ENCODE measurements at places on chromosomes 6 and 20. TPM values are rescaled to one million over a fixed set of nuclear protein-coding genes. Genes with fewer than 3 reads are reported as not detected.

The SLC22A16 gene
- not detected for total RNA-seq

DNA sequence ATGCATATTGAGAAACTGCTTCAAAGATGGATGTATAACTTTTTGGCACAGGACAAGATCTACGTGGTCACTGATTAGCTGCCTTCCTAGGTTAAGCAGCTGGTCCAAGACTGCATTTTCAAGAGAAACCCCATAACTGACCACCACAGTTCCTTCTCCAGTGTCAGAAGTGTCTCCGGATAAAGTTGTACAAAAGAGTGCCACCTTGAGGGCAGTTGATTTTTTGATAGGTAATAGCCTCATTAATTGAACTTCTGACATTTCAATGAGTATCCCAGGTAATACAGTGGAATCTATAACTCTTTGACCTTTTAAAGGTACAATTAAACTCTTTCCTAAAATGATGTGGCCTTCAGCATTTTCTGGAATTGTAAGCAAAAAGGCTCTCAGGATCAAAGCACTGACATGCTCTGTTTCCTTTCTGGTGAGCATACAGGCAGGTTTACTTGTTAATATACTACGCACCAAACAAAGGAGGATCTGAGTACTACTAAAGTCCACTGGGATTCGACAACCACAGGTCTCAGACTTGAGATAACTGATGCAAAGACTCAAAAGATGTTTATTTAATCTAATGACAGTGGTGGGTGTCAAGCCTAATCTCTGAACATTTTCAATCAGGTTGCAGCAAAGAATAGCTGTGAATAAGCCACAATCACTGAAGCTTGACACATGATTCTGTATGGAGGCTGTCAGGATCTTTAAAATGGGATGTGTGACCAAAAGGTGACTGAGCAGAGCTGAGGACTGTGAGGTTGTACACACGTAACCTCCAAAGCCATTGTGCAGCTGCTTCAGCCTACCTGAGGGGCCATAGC is 21.2 kb downstream of the MKKS start:
- H3K36me3 ChIP-seq = no peaks in the 10 kb centered on the region
- H3K4me1 ChIP-seq = no peaks in the 10 kb centered on the region
- no peak overlapping the region for H3K27ac ChIP-seq
- H3K27me3 ChIP-seq = no peaks in the 10 kb centered on the region
- DNase-seq = no peak

The TP53TG5 gene
- not detected for total RNA-seq

The PRR18 gene
- not detected for total RNA-seq

The CRYBG1 gene
- total RNA-seq = 59.4 TPM

The MYLK4 gene
- 0.83 TPM for total RNA-seq

GRCh38 chr20:1894951-1895673 is at the start of gene SIRPA:
TSS of gene SIRPA (plus strand) at chr20:1895407. CDS start at chr20:1895448, 41 bp downstream.
- H3K4me3 ChIP-seq = peak within 1 kb of the TSS; percentile 90
- DNase-seq = peak; percentile 69
- peaks cover 19% of the 10 kb centered on the region for H3K4me1 ChIP-seq
- no peaks in the 10 kb centered on the region for H3K36me3 ChIP-seq
- H3K27ac ChIP-seq = peak within 1 kb of the TSS; percentile 88

DNA sequence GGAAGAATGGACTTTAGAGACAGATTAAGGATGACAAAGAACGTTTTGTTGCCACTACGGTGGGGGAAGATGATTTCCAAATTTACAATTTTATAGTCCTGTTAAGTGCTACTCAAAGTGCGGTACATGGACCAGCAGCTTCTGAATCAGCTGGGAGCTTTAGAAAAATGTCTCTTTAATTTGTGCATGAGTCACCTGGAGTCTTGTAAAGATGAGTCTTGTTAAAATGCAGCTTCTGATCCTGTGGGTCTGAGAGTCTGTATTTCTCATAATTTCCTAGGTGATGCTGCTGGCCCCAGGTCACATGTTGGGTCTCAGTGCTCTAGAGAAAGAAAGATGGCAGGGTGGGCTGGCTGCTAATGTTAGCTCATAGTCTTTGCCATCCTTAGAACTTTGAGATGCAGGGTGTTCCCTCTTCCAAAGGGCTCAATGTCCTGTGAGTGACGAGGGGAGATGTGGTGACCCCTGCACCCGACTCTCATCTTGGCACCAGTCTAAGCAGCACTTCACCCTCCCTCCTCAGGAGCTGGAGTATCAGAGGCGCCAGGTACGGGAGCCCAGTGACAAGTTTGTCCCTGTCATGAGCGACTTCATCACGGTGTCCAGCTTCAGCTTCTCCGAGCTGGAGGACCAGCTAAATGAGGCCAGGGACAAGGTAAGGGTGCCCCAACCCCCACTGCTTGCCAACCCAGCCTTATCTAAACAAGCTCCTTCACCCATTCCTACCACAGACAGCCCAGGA is 34.5 kb downstream of the MOCS1 start:
- H3K4me1 ChIP-seq = no peaks in the 10 kb centered on the region
- no peak for DNase-seq
- H3K27ac ChIP-seq = no peak overlapping the region
- no peaks in the 10 kb centered on the region for H3K27me3 ChIP-seq

GRCh38 chr6:30819297-30819917 is 64.9 kb upstream of the DDR1 start:
- H3K27ac ChIP-seq = no peak overlapping the region
- no peaks in the 10 kb centered on the region for H3K27me3 ChIP-seq
- H3K4me3 ChIP-seq = no peak overlapping the region
- no peak for DNase-seq
- H3K4me1 ChIP-seq = no peaks in the 10 kb centered on the region

The THBD gene
- total RNA-seq = 31.4 TPM

The SYNCRIP gene
- total RNA-seq = 32.4 TPM

The EBF4 gene
- 6.5 TPM for total RNA-seq

- no peaks in the 10 kb centered on the region for H3K36me3 ChIP-seq
- peak overlapping the region; percentile 22 for H3K4me3 ChIP-seq
- no peak overlapping the region for H3K27ac ChIP-seq
- no peaks in the 10 kb centered on the region for H3K27me3 ChIP-seq
- H3K4me1 ChIP-seq = peaks cover 4% of the 10 kb centered on the region
Measured at GRCh38 chr20:45098103-45098773, 2.7 kb downstream of the KCNS1 start.

The PPIL6 gene
- total RNA-seq = 0.53 TPM

The VSTM2L gene
- total RNA-seq = not detected

- no peak overlapping the region for H3K4me3 ChIP-seq
- H3K36me3 ChIP-seq = no peaks in the 10 kb centered on the region
- no peak for DNase-seq
- peak overlapping the region; percentile 51 for H3K27ac ChIP-seq
- peaks cover 7% of the 10 kb centered on the region for H3K4me1 ChIP-seq
- no peaks in the 10 kb centered on the region for H3K27me3 ChIP-seq
Measured at GRCh38 chr6:15254070-15254975, 8.5 kb downstream of the JARID2 start.
